GF-D8 (cell line): ENCODE measurements at places on chromosomes 16 and 17.

- peak; percentile 18 for DNase-seq
These were observed at the start of gene CFAP52 for GRCh38 chr17:9576521-9577372. CFAP52 (plus strand) TSS chr17:9576642; CDS start chr17:9576696, 54 bp downstream.

DNA sequence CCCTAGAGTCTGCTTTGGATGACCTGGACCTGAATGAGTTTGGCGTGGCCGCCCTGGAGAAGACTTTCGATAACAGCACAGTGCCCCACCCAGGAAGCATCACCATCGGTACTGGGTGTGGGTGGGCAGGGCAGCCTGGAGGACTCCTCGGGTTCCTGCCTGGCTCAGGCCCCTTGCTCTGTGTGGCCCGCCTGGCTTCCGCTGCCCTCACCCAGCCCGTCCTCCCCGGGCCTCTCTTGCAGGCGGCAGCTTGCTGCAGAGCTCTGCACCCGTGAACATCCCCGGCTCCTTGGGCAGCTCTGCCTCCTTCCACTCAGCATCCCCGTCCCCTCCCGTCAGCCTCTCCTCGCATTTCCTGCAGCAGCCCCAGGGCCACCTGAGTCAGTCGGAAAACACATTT, 24.5 kb downstream of the UNC13D start:
- DNase-seq, result no peak

DNA sequence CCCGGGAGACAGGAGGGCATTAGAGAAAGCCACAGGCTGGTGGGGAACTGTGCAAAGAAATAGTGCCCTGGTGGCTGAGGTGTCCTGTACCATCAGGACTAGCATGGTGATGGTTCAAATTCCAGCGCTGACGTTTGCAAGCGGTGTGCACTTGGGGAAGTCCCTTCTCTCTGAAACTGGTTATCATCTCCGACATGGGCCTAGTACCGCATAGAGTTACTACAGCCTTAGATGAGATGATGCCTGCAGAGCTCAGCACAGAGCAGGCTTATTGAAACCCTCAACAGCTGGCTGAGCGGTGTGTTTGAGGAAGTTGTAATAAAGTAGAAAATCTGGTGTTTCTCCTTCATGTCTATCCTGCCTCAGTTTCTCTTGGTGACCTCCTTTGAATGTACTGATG, 136.7 kb upstream of the WSCD1 start:
- no peak for DNase-seq

- no peak for DNase-seq
These were observed 852 bp downstream of the MARVELD3 start for GRCh38 chr16:71626858-71627213.

GRCh38 chr17:3794557-3795389, 6.2 kb downstream of the ITGAE start:
- no peak for DNase-seq

- no peak for DNase-seq
These were observed 2.1 kb downstream of the PRPSAP1 start for GRCh38 chr17:76351526-76352071.

DNA sequence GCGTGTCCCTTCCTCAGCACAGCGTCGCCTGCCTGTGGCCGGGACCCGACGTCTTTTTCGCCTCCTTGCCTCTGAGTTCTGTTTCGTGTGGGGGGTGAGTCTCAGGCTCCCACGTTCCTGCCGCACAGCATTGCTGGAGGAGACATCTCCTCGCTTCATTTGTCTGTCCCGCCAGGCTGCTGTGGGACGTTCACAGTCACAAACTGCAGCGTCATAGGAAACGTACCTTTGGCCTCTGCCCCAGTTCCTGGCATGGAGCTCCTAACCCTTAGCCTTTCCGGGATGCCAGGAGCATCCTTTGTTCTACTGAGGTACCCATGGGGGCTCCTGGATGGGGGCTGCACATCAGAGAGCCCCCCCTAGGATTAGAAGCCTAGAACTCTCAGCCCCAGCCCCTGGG, 18.2 kb upstream of the CBFA2T3 start:
- DNase-seq, result no peak

DNA sequence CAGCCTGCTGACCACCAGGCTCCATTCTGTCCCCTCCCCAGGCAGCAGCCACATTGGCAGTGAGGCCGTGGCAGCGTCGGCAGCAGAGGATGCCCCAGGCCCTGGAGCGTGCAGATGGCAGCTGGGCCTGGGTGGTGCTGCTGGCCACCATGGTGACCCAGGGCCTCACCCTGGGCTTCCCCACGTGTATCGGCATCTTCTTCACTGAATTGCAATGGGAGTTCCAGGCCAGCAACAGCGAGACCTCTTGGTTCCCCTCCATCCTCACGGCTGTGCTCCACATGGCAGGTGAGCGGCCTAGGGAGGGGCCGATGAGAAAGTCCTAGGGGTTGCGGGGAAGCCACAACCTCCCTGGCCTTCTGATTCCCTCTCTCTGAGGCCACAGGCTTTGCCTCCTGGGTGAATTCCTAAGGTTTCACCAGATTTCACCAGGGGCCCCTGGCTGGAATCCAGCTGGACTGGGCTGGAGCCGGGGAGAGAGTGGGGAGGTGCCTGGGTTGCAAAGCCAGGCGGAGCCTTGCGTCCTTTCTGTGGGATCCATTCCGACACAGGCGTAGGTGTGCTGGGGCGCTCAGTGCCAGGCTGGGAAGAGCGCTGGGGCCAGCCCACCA, 5.9 kb downstream of the SLC16A5 start:
- DNase-seq, result no peak
